ENCODE measurements at places on chromosomes 16 and 17. TPM values are rescaled to one million over a fixed set of nuclear protein-coding genes. Genes with fewer than 3 reads are reported as not detected.

The C17orf78 gene
- not detected for total RNA-seq

The MAPT gene
- 2.7 TPM for total RNA-seq

The TMEM235 gene
- not detected for total RNA-seq

The WFIKKN1 gene
- total RNA-seq, result 0.11 TPM

The KRTAP1-1 gene
- total RNA-seq, result not detected

The OSGIN1 gene
- total RNA-seq, result 9.8 TPM

The AMDHD2 gene
- 62.8 TPM for total RNA-seq

The PLCG2 gene
- 5.9 TPM for total RNA-seq

The TLCD3B gene
- 0.47 TPM for total RNA-seq

The IRX3 gene
- total RNA-seq, result not detected

The WDR59 gene
- 7.1 TPM for total RNA-seq

The KCNJ18 gene
- 0.12 TPM for total RNA-seq

The CSH1 gene
- total RNA-seq, result not detected

The TLCD3A gene
- total RNA-seq, result 10.0 TPM

The RNF112 gene
- total RNA-seq, result 0.18 TPM

The CDT1 gene
- 43.0 TPM for total RNA-seq

The SEPHS2 gene
- total RNA-seq, result 16.8 TPM

The RHBDL1 gene
- 1.7 TPM for total RNA-seq

The LGALS9B gene
- not detected for total RNA-seq

The CLEC3A gene
- not detected for total RNA-seq

The TBKBP1 gene
- total RNA-seq, result 12.8 TPM

The CA5A gene
- total RNA-seq, result not detected
